ENCODE measurements at places on chromosomes 3 and 15.

DNA sequence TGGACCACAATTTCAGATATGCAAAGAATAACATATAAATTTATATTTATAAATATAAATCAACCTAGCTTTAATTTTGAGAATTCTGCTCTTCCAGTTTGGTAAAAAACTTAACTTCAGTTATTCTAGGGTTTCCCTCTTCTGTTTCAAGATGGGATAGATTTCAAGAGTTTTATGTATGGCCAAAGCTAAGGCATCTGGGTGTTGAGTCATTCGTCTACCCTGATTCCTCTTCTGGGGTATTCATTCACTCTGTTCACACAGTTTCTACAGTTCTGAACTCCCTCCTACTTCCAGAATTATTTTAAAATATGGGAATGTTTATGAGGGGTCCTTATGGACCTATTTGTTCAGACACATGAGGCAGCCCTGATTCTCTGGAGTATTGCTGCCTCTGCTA lies 4.2 kb upstream of the FGF7 start:
- no peak for DNase-seq

GRCh38 chr15:74203914-74204431 lies 1.4 kb upstream of the STRA6 start:
- DNase-seq = no peak

GRCh38 chr3:70849911-70850699 lies 537.7 kb upstream of the MDFIC2 start:
- no peak for DNase-seq

DNA sequence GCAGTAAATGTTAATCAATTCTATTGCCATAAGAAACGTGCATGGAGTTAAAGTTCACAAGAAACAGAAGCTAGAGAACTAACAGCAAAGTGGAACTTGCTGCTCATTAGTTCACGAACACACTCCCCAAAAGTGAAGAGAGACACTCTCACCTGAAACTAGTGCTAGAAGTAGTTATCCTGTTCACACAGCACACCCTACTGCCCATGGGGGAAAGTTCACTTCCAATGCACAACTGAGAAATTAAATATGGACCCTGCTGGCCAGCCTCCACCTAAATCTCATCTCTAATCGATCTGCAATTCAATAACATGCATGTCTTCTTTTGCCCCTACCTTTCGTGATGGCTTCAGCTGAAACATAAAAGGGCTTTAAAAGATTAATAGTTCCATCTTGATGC lies 39.4 kb upstream of the FRMD4B start:
- DNase-seq = peak; percentile 2

DNA sequence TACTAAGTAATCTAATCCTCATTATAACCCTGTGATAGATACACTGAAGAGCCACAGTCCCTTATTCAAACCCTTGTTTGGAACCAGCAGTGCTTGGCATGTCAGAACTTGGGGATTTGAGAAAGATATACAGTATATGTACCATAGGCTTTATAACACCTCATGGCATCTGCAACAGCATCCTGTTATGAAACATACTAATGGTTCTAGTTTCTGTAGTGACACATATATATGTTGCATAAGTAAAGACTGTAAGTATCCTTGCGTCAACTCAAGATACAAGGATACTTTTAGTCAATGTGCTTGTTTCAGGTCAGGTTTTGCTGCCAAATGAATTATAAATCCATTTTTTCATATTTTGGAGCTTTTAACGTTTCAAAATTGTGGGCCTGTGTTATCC lies 58.5 kb downstream of the CCNL1 start:
- DNase-seq = no peak

- DNase-seq = no peak
Observed at GRCh38 chr3:180321534-180321933, 280.4 kb upstream of the TTC14 start.

DNA sequence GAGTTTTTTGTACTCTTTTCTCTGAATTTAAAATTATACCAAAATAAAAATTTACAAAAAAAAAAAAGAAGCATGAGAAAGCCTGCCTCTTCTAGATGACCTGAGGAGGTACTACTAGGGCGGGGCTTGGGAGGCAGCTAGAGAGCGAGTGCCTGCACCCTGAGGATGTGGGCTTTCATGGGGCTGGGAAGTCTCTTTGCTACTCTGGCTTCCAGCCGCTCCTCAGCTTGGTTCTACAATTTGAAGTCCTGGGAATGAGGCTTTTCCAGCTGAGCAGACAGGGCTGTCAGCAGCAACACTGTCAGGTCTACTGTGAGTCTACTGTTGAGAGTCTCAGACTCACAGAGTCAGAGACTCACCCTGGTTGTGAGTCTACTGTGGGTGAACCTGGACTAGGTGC lies 8.2 kb upstream of the PSTPIP1 start:
- DNase-seq = no peak

- no peak for DNase-seq
Observed at GRCh38 chr15:100689131-100689899, 86.9 kb downstream of the ASB7 start.

GRCh38 chr3:190699776-190700175 lies 162.7 kb downstream of the GMNC start:
- DNase-seq = no peak

GRCh38 chr3:16836505-16837237 lies 48.1 kb upstream of the PLCL2 start:
- DNase-seq = no peak

DNA sequence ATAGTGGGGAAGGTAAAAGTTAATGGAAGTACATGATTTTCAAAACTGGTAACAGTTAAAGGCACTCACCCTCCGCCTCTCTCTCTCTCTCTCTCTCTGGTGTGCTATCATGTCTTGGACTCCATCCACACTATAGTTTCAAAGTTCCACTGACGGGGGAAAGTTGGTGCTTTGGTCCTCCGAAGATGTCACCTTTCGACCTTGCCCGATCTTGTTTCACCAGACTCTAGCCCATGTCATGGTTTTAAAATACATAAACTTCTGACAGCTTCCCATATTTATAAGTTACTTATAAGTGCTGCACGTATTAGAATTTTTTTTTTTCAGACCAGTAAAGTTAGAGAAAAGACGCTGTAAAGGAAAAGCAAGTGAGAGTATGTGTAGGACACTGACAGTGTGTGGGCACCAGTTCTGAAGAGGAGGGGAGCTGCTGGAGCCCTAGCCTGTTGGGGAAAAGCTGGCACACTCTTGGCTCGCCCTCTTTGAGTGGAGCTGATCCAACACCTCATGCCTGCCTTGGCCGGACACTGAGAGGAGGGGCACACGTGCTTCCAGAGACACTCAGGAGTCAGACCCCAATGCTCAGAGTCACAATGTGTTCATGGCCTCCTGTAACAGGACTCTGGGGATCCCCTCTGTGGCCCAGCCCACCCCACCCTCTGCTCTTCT lies 200.5 kb upstream of the TPM1 start:
- no peak for DNase-seq

- DNase-seq = no peak
Observed at GRCh38 chr3:123412811-123413604, 35.9 kb downstream of the ADCY5 start.

GRCh38 chr3:70517124-70517890 lies 204.9 kb upstream of the MDFIC2 start:
- no peak for DNase-seq

DNA sequence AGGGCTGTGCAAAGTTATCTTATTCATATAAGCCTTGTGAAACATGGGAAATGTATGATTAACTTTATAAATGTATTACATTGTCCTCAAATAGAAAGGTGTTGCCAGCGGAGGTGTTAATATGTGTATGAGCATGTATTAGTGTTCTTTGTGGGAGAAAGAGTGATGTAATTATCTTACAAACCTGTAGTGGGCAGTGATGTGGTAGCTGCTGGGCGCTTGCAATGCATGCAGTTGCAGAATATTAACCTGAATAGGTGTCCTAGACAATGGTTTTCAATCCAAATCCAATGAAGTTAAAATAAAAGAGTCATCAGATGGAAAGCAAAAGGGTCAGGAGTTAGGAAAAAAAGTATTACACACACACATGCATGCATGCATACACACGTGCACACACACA lies 881.3 kb upstream of the CADM2 start:
- DNase-seq = no peak

All from CD4-positive, alpha-beta T cell treated with Interleukin-1 beta for 1 hour (primary cell).